Large intestine (tissue), 12 donors: ENCODE measurements at places on chromosomes 1 and 21.

DNA sequence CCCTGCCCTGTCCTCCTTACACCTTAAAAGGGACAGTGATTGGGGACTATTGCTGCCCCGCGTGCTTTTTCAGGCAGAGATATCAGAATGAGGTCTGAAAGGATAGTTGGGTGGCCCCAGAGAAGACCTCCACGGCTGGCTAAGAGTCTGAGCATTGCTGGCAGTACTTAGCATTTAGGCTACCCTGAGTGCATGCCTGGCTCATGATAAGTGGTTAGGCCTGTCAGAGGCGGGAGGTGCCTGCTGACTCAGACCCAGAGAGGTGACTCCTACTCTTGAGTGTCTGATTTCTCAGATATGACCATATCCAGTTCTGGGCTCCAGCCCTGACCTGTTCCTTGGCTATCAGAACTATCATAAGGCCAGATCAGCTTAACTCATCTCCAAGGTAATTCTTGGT is 213.7 kb downstream of the PBX1 start:
- H3K27ac ChIP-seq: peak overlapping the region; percentile 74
- H3K36me3 ChIP-seq: no peaks in the 10 kb centered on the region
- H3K4me1 ChIP-seq: peaks cover 85% of the 10 kb centered on the region
- no peaks in the 10 kb centered on the region for H3K27me3 ChIP-seq
- H3K4me3 ChIP-seq: no peak overlapping the region
- DNase-seq: peak; percentile 53

DNA sequence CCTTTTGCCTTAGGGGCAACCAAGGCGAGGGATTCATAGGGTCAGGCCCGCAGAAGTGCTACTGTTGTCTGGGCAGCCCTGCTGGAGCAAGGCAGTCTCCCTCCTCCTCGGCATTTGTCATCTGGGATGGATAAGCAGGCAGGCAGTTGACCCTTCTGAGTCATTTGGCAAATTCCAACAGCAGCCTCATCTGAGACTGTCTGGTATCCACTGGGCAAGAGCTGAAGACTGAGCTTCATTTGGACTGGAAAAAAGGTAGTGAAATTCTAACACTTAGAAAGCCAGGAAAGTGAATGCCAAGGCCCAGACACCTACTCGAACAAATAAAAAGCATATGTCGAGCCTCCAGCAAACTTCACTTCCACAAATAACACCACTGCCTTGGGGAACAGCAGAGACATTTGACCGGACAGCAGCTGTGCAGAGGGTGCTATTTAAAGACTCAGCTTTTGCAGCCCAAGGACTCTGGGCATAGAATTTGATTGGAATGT is 4.0 kb upstream of the ZBTB40 start:
- DNase-seq: no peak
- peaks cover 6% of the 10 kb centered on the region for H3K4me1 ChIP-seq
- no peaks in the 10 kb centered on the region for H3K27me3 ChIP-seq
- H3K36me3 ChIP-seq: no peaks in the 10 kb centered on the region

- no peak overlapping the region for H3K4me3 ChIP-seq
- H3K36me3 ChIP-seq: peaks cover 29% of the 10 kb centered on the region
- H3K27ac ChIP-seq: no peak overlapping the region
- no peaks in the 10 kb centered on the region for H3K27me3 ChIP-seq
Measured at GRCh38 chr1:206609229-206609991, 2.9 kb downstream of the EIF2D start.

GRCh38 chr1:11441211-11441952 is 37.6 kb upstream of the DISP3 start:
- no peak overlapping the region for H3K27ac ChIP-seq
- H3K4me3 ChIP-seq: no peak overlapping the region
- H3K27me3 ChIP-seq: peaks cover 40% of the 10 kb centered on the region
- H3K36me3 ChIP-seq: no peaks in the 10 kb centered on the region
- no peaks in the 10 kb centered on the region for H3K4me1 ChIP-seq

- peaks cover 28% of the 10 kb centered on the region for H3K4me1 ChIP-seq
- no peak overlapping the region for H3K27ac ChIP-seq
- no peak for DNase-seq
- H3K36me3 ChIP-seq: no peaks in the 10 kb centered on the region
Measured at GRCh38 chr1:209546390-209547085, 37.0 kb upstream of the CAMK1G start.

DNA sequence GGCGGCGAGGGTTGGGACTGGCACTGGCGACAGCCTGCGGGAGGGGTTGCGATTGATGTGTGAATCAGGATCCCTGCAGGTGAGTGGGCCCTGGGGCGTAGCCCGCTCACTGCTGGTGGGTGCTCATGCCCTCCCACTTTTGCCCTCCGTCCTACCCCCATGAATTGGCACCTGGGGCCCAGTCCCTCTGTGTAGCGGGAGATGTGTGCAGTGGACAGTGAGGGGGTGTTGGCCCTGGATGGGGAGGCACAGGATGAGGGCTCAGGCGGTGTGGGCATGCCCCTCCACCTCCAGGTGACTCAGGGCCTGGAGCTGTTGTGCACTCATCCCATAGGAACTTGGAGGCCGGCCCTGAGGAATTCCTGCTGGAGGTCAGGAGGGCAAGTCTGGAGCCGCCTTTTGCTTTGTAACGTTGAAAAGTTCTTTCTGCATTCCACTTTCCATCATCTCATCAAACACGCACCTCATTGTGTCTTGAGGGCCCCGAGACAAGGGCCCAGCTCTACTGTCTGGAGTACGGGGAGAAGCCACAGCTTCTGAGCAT is 3.0 kb downstream of the PEAR1 start:
- H3K27ac ChIP-seq: no peak overlapping the region
- peaks cover 27% of the 10 kb centered on the region for H3K4me1 ChIP-seq
- H3K4me3 ChIP-seq: no peak overlapping the region
- peaks cover 80% of the 10 kb centered on the region for H3K27me3 ChIP-seq

- DNase-seq: peak; percentile 35
- H3K27me3 ChIP-seq: no peaks in the 10 kb centered on the region
- no peak overlapping the region for H3K27ac ChIP-seq
- peaks cover 24% of the 10 kb centered on the region for H3K4me1 ChIP-seq
Measured at GRCh38 chr1:147627435-147628110, 42.8 kb downstream of the ACP6 start.

- H3K4me3 ChIP-seq: no peak overlapping the region
- H3K36me3 ChIP-seq: no peaks in the 10 kb centered on the region
- peaks cover 16% of the 10 kb centered on the region for H3K4me1 ChIP-seq
- no peaks in the 10 kb centered on the region for H3K27me3 ChIP-seq
- peak overlapping the region; percentile 58 for H3K27ac ChIP-seq
- DNase-seq: no peak
Measured at GRCh38 chr1:164736137-164736536, 177.2 kb downstream of the PBX1 start.

DNA sequence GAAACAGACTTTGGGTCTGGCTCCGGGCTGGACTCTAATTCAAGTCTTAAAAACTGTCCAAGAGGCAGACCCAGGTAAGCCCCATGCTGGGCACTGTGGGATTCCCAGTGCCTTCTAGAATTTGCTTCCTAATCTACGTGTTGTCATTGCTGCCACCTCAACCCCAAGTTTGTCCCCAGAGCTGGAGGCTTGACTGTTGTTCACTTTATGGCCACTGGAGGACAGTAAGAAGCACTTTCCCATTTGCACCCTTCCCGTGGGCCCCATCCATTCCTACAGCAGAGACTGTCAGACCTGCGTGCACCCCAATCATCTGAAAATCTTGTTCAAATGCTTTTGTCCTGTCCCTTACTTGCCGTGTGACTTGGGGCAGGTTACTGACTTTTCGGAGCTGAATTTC is 29.4 kb upstream of the VASH2 start:
- no peak overlapping the region for H3K4me3 ChIP-seq
- peaks cover 10% of the 10 kb centered on the region for H3K4me1 ChIP-seq
- H3K36me3 ChIP-seq: no peaks in the 10 kb centered on the region
- H3K27me3 ChIP-seq: no peaks in the 10 kb centered on the region
- H3K27ac ChIP-seq: no peak overlapping the region

DNA sequence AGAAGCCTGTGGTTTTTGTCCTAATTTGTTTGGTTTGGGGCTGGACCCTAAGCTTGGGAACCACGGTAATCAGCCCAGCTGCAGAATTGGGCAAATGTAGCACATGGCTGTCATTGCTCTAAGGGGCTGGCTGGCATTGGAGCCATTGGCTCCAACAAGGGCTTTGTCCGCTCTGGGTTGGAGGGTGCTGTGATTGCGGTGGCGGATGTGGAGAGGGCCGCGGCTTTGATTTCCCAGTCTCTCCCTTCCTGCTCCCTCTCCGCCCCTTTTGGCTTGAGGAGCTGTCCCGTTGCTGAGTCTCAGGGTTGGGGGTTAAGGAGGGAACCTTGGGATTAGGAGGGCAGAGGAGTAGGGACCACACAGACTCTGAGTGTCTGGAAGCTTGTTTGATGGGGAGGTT is 91.7 kb upstream of the CD34 start:
- no peak for DNase-seq
- H3K4me1 ChIP-seq: no peaks in the 10 kb centered on the region
- H3K27me3 ChIP-seq: peaks cover 16% of the 10 kb centered on the region
- no peaks in the 10 kb centered on the region for H3K36me3 ChIP-seq
- H3K27ac ChIP-seq: no peak overlapping the region
- no peak overlapping the region for H3K4me3 ChIP-seq

DNA sequence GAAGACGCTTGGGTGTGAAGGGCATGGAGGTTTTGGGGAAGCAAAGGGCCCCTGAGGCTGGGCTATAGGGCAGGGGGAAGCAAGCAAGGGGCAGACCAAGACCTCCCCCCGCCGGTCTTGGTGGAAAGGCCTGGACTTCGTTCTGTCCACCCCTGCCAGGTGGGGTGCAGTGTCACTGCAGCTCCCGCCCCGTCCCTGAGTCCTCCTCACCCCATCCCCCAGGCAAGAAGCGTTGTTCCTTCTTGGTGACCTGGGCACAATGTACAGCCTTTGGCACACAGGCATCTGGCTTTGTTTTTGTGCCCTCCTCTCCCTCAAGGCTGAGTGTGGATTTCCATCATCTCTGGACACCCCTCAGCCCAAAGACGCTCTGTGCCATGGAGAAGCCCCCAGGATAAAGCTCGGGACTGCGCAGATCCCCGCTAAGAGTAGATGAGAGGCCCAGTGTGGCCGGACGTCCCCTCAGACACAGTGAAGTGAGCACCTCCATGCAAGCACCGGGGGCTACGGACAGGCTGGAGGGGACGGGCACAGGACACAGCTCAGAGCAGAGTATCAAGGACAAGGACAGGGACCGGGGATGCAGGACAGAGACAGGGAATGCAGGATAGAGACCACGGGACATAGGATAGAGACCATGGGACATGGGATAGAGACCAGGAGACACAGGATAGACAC is 89.4 kb upstream of the ACTRT2 start:
- no peaks in the 10 kb centered on the region for H3K36me3 ChIP-seq
- H3K27ac ChIP-seq: no peak overlapping the region
- H3K4me1 ChIP-seq: no peaks in the 10 kb centered on the region
- no peak for DNase-seq
- no peak overlapping the region for H3K4me3 ChIP-seq
- H3K27me3 ChIP-seq: peaks cover 4% of the 10 kb centered on the region

GRCh38 chr1:232174306-232174705 is 455.6 kb downstream of the SIPA1L2 start:
- H3K4me3 ChIP-seq: no peak overlapping the region
- H3K4me1 ChIP-seq: no peaks in the 10 kb centered on the region
- no peak overlapping the region for H3K27ac ChIP-seq
- H3K27me3 ChIP-seq: no peaks in the 10 kb centered on the region
- no peak for DNase-seq

DNA sequence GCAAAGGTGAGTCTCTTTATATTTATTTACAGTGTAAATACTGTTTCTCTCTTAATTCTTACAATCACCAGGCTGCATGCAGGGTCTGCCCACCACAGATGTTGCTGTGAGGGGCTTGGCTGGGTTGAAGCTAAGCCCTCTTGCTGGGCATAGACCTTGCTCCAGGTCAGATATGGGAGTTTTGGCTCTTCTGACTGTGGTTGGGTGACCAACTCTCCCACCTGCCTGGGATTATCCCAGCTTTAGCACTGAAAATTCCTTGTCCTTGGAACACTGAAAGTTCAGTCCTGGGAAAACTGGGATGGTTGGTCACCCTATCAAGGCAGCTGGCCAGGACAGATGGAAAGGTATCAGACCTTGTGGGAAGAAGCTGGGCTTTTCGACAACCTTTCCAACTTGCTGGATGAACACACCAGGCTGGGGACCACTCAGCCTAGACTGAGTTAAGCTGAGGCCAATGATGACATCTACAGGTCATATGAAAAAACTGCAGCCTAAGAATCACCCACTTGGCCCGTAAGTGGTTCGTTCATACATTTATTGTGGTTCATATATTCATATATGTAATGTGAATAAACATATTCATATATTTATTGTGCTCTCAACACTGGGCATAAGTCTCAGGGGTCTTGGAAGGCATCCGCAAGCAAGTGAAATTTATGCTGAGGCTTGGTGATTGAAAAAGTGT is 26.6 kb upstream of the HPDL start:
- peaks cover 17% of the 10 kb centered on the region for H3K4me1 ChIP-seq
- H3K36me3 ChIP-seq: no peaks in the 10 kb centered on the region

DNA sequence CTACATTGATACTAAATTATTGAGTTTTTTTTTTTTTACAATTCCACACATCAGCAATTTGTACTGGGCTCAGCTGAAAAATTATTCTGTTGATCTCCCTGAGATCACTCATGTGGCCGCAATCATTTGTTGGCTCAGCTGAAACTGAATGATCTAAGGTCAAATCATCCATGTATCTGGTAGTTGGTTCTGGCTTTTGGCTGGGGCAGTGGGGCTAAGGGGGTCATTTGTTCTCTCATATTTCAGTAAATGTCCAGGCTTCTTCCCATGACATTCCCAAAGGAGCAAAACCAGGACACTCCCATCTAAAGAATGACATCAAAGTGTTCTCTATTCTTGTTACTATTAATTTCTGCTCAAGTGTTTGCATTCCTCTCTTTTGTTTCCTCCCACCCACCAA is 806.7 kb upstream of the ADGRL2 start:
- H3K4me3 ChIP-seq: no peak overlapping the region
- no peaks in the 10 kb centered on the region for H3K36me3 ChIP-seq
- H3K27ac ChIP-seq: no peak overlapping the region
- H3K27me3 ChIP-seq: no peaks in the 10 kb centered on the region
- no peaks in the 10 kb centered on the region for H3K4me1 ChIP-seq

DNA sequence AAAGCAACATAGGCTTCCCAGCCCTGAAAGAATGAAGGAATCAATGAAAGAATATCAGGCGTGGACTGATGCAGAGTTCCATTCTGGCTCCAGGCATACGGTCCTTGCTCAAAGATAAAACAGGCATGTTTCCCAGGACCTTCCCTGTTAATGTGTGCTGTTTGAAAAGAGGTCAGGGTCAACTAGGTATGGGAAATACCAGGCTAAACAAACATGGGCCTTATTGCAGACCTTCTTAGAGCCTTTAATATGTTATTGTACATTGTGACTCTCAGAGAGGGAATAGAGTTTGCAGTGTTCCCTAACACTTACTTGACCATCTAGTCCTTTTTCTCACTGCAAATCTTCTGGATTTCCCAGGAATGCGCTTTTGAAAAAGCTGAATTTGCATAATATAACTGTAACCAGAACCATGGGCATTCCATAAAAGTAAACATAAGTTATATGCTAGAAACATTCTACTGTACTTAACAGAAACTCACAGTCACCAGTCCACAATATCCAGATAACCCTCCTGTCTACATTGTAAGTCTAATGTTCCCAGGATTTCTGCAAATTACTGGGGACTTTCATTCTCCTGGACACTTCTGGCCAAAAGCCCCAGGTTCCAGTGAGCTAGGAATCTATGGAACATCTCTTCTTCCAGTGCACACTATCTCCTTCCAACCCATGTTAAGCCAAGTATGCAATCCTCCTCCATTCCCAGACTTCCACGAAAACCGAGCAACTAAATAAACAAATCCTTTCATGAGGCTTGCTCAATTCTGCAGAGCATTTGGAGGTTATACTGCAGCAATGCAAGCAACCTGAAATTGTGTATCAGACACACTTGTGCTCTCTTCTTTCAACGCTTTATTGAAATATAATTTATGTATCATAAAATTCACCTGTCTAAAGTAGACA is 486.6 kb downstream of the SETD4 start:
- no peak overlapping the region for H3K27ac ChIP-seq
- no peak for DNase-seq
